SHP77 (cell line): ENCODE measurements at places on chromosomes 4 and X.

DNA sequence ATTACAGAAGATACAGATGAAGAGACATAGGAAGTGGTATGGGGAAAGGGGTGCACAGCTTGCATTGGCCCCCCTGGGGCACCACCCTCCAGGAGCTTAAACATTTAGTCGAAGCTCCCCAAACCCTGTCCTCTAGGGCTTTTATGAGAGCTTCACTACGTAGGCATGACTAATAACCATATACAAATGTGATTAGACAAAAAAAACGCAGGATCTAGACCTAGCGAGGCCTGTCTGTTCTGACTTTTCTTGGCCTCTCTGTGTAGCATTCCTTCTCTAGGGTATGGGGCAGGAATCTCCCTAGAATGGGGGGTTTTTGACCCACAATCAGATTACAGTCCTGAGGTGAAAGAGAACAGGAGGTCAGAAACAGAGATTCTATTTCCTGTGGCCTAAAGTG is 293.7 kb upstream of the GALNTL6 start:
- no peak for DNase-seq

DNA sequence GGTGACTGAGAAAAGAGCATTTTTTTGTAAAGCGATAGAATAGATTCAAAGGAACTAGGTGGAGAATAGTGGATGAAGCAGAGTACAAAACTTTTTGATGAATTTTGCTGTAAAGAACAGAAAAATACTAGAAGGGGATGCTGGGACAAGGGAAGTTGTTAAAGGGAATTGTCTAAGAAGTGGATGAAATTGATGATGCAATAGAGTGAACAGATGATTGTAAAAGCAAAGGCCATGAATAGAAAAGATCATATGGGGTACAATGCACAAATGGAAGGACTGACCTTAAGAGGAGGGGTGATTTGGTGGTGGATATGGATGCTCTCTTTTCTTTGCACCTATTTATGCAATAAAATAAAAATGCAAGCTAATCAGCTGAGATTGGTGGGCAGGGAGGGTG is 262.7 kb upstream of the MAD2L1 start:
- no peak for DNase-seq

GRCh38 chr4:25938787-25939186 is 24.8 kb downstream of the SMIM20 start:
- DNase-seq: no peak

DNA sequence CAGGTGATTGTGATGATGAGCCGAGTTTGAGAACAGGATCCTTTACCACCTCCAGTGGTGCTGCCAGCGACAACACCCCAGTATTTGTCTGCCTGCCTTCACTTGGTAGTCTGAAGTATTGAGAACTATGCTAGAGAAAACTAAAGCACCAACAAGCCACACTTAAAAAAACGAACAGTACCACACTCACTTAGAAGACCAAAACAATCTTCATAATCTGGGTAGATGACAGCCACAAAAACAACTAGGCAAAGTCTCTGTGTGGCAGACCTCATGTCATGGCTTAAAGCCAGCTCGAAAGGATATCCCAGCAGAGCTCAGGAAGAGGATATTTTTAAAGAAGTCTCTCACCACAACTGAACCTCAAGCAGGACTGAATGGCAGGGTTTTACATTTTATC is 236.0 kb downstream of the GPC3 start:
- DNase-seq: no peak

- DNase-seq: no peak
Measured at GRCh38 chrX:88982933-88983332, 235.9 kb downstream of the CPXCR1 start.
